HL-60 (cell line): ENCODE measurements at places on chromosomes 1 and 21.

DNA sequence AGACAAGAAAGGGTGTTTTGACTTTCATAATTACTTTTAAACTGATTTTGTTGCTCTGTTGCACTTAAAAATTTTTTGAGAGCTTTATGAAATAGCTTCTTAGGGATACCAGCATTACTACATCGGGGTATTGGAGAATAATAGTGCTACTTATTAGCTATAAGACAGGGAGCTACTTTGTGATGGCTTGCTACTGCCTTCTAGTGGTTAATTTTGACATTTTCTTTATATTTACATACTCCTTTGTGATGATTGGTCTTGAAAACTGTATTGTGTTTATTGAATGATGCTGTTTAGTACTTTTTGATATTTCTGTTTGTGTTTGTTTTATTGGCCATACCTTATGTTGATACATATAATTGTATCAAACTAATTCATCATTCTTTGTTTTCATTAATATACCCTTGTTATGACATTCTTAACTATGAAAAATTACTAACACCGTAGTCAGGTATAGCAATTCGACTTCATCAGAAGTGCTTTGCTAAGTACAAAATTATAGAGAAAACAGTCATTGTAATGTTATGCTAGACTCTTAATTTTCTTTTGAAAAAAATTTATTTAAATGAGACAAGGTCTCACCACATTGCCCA lies 85.5 kb downstream of the CLIC4 start:
- DNase-seq = peak; percentile 32

DNA sequence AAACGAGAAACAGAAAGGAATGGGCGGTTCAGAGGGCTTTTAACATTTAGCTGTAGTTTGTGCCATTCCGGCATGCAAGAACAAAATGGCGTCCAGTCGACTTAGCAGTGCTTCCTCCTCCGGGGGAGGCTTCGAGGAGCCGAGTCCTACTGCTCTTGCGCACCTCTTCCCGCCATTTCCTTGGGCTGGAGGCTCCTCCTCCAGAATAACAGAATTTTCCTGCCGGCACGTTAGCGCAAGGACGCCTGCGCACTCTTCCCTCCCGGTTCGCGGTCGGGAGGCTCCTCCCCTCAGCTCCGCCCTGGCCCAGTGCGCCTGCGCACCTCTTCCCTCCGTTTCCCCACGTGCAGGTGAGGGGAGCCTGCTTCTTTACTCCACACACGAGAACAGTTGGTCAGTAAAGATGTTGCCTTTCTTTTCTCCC lies 1.0 kb downstream of the DMRTB1 start:
- DNase-seq = no peak

DNA sequence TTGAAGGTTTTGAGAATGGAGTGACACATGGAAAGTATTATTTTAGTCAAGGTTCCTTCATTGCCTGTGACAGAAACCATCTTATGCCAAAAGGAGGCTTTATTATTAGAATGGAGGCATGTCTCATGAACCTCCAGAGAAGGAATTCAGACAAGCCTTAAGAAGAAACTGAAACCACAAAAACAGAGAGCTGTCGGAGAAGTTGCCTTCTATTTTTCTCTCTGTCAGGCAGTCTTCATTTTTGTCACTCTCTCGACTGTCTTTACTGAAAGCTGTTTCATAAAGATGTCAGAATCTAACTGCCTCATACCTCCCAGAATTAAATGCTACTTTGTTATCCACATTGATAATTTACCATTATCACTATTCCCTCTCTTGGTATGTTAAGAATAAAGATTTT lies 434.7 kb upstream of the ADGRL4 start:
- no peak for DNase-seq

DNA sequence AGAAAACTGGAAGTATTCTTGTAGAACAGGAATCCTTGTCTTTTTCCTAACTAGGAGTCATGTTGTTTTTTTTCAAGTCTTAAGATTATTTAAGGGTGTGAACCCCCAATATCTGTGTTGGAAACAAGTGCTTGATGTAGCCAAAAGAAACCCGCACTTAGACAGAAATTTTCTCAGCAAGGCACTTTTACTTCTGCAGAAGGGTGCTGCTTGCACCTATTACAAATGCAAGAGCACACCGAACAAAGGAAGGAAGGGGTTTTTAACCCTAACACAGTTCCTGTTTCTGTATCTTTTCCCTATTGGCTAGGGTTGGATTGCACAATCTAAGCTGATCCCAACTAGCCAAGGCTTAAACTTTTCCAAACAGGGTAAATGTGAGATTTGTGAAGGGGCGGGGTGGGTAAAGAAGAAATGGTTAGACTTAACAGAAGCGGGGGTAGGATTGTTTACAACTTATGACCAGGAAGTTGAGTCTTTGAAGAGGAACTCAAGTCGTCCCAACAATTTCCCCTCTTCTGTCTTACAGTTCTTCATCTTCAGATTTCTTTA lies 75.1 kb downstream of the ZFYVE9 start:
- DNase-seq = no peak

DNA sequence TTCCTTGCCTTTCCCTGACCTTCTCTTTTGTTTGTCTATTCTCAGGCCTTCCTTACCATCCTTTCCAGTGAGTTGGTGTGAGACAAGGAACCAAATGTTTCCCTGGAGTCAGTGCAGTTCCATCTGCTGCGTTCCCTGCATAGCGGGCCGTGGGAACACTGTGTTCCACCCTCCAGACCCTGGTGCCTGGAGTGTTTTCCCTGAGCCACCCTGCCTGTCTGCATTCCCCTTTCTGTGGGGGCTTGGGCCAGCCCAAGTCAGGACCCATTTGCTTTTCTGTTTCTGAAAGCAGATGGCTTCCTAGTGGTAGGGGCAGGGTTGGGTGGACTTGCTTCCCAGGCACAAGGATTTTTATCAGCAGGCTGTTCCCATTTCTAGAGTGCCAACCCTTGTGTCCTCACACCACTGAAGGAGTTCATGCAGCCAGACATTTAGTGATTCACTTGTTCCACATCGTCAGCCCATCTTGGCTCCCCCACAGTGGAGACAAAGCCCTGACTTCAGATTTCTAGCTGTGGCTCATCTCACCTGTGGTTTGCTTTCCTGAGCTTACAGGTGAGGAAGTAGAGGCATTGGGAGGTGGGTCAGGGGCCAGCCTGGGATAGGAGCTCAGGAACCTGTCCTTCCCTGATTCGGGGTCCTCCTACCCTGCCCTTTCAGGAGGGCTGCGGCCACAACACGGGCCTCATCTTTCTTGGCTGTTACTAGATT lies 14.1 kb upstream of the MYOG start:
- DNase-seq = no peak

DNA sequence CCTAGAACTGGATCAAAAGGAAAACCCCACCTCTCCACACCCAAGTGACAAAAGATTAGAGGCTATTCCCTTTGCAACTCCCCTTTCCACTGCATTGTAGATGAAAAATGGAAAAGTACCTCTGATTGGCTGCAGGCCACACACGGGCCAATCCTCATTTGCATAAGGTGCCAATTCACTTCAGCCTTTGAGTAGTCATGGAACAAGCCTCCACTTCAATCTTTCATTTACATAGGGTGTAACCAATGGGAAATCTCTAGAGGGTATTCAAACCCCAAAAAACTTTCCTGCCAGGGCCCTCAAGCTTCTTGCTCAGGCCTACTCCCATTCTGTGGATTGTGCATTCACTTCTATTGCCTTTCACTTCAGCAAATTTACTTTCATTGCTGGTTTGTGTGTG lies 122.3 kb upstream of the KCND3 start:
- DNase-seq = no peak

GRCh38 chr1:83694449-83694848 lies 304.5 kb downstream of the TTLL7 start:
- DNase-seq = no peak
